ENCODE measurements at places on chromosomes 5 and 9. TPM values are rescaled to one million over a fixed set of nuclear protein-coding genes. Genes with fewer than 3 reads are reported as not detected.

The GGTA1 gene
- 0.13 TPM for total RNA-seq

The AK3 gene
- 33.4 TPM for total RNA-seq

The IL33 gene
- 0.60 TPM for total RNA-seq

The ACSL6 gene
- total RNA-seq, result not detected

The NKD2 gene
- total RNA-seq, result 0.25 TPM

The CYSRT1 gene
- total RNA-seq, result 0.20 TPM

The BTNL3 gene
- total RNA-seq, result not detected

The SMIM33 gene
- not detected for total RNA-seq

The GADD45G gene
- 0.33 TPM for total RNA-seq

The FOXD4L4 gene
- not detected for total RNA-seq

The WNK2 gene
- not detected for total RNA-seq

The CDO1 gene
- 0.15 TPM for total RNA-seq

The SLC46A2 gene
- not detected for total RNA-seq

The LCP2 gene
- 9.4 TPM for total RNA-seq

The TEK gene
- total RNA-seq, result 79.5 TPM

The ENG gene
- total RNA-seq, result 378 TPM

The FOXD4L5 gene
- not detected for total RNA-seq
